ENCODE measurements at places on chromosomes 7 and 10.

- no peak for DNase-seq
Measured at GRCh38 chr10:79184145-79184625, 115.4 kb downstream of the ZMIZ1 start.

DNA sequence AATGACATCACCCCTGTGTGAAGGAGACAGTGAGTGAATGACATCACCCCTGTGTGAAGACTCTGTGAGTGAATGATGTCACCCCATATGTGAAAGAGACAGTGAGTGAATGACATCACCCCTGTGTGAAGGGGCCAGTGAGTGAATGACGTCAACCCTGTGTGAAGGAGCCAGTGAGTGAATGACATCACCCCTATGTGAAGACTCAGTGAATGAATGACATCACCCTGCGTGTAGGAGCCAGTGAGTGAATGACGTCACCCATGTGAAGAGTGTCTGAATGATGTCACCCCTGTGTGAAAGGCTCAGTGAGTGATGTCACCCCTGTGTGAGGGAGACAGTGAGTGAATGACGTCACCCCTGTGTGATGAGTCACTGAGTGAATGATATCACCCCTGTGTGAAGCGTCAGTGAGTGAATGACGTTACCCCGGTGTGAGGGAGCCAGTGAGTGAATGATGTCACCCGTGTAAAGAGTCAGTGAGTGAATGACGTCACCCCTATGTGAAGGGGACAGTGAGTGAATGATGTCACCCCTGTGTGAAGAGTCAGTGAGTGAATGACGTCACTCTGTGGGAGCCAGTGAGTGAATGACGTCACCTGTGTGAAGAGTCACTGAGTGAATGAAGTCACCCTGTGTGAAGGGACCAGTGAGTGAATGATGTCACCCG lies 478.1 kb downstream of the PTPRN2 start:
- no peak for DNase-seq

GRCh38 chr10:84317174-84317573 lies 11.2 kb upstream of the CCSER2 start:
- DNase-seq = peak; percentile 34

- DNase-seq = no peak
Measured at GRCh38 chr7:99679032-99679399, 780 bp downstream of the CYP3A5 start.

DNA sequence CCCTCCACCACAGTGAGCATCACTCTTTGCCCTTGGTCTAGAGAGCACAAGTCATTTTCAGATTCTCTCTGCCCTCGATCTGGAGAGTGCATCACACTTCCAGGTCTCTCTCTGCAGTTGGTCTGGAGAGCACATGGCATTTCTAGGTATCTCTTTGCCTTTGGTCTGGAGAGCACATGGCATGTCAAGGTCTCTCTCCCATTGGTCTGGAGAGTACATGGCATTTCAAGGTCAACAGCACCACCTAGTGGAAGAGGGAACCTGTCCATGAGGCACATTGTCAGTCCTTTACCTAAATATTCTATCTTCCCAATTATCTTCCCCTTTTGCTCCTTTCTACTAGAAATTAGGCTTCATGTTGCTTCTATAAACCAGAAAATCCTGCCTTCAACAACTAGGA lies 1139.4 kb downstream of the XPNPEP1 start:
- DNase-seq = peak; percentile 21

- no peak for DNase-seq
Measured at GRCh38 chr10:37760817-37761216, 96.6 kb downstream of the ZNF248 start.

- DNase-seq = no peak
Measured at GRCh38 chr7:112487457-112488263, 6.9 kb downstream of the LSMEM1 start.

DNA sequence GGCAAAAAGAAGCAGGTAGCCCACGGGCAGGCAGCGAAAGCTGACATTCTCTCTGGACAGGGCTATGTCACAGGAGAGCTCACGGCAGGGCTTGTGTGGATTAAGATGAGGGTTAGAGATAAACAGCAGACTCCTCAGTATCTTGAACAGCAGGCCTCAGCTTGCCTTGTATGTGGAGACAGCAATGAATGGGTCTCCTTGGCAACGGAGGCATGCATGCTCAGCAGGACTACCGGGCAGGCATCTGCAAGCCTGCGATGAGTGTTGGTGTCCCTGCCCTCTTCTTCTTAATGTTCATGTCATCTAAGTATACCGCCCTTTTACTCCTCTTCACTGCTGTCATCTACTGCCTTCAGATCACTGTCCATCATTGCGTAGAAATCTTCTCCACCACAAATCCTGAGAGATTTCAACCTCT lies 81.9 kb upstream of the C1GALT1 start:
- DNase-seq = no peak

- DNase-seq = no peak
Measured at GRCh38 chr10:102593074-102593803, 51.0 kb upstream of the TRIM8 start.

DNA sequence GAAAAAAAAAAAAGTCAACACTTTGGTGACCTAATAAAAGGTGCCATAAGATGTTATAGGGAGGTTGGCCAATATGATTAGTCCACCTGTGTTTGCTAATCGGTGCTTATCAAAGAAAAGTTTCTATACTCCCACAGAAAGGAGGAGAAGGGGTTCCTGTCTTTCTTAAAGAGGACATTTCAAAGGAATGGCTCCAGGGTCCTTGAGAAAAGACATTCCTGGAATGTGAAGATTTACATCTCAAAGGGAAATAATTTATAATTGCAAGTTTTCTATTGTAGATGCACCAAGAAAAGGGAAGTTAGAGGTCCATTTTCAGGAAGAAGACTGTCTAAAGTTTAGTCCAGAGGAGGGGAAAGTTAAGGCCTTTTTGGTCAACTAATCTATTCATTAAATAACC lies 715.3 kb downstream of the NXPH1 start:
- no peak for DNase-seq

- DNase-seq = peak; percentile 14
Measured at GRCh38 chr7:19491821-19492452, 216.9 kb downstream of the POLR1F start.

- DNase-seq = no peak
Measured at GRCh38 chr10:14843327-14843988, 5.4 kb downstream of the HSPA14 start.

- DNase-seq = no peak
Measured at GRCh38 chr7:129222064-129222463, 2.8 kb upstream of the AHCYL2 start.

- no peak for DNase-seq
Measured at GRCh38 chr10:133161486-133162109, 1.6 kb downstream of the KNDC1 start.

- DNase-seq = no peak
Measured at GRCh38 chr10:25142116-25142864, 32.5 kb upstream of the GPR158 start.

- DNase-seq = no peak
Measured at GRCh38 chr7:39826166-39826565, 123.9 kb upstream of the CDK13 start.

GRCh38 chr10:114912470-114912859 lies 25.5 kb upstream of the TRUB1 start:
- no peak for DNase-seq

DNA sequence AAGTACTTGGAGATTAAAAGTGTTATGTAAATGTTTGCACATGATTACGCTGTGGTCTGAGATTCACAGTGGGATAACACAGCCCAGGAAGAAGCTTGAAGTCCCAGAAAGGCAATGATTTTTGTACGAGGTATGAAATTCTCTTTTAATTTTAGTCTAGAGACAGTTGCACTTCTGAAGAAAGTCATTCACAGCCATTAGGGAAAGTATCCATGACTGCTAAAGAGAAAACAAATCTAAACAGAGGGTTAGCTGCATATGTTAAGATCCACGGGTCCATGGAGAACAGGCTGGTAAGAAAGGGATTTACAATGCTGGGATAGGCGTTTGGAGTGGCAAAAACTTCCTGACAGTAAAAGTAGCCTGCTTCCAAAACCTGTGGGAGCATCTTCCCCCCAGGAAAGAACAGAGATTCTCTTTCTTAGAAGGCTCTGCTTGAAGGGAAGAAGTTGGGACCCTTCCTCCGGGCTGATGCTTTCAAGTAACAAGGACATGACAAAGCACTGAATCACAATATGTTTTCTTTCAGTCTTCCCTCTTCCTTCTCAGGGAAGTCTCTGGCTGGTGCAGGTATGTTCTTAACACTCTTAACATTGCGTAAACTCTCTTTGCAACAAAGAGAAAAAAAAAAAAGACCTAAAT lies 220.8 kb upstream of the CELF2 start:
- DNase-seq = no peak

DNA sequence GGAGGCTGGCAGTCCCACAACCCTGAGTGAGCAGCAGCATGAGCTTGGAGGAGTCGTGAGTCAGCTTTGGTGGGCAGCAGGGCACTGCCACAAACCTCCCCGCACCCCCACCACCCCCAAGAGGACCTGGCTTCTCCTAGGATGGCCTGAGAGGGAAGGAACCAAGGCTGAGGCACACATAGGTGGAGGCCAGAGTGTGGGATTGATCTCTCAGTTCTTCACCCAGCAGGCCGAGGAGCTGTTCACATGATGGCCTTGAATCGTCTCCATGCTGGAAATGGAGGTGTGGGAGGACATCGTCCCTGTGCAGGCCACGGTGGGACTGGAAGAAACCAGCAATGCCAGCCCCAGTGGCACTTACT lies 17.4 kb upstream of the GDF10 start:
- DNase-seq = no peak
